ENCODE measurements at places on chromosomes 7 and 10. TPM values are rescaled to one million over a fixed set of nuclear protein-coding genes. Genes with fewer than 3 reads are reported as not detected.

The ADAP1 gene
- total RNA-seq, result 9.7 TPM

The SPDYE11 gene
- total RNA-seq, result not detected

The ASAH2 gene
- total RNA-seq, result 4.8 TPM

The GPR141 gene
- not detected for total RNA-seq

The CALCR gene
- not detected for total RNA-seq

The OR2A12 gene
- not detected for total RNA-seq

The ZP3 gene
- 6.1 TPM for total RNA-seq

The TRPV5 gene
- total RNA-seq, result not detected

The KCND2 gene
- total RNA-seq, result not detected

The CDHR3 gene
- 11.3 TPM for total RNA-seq

The MCM7 gene
- total RNA-seq, result 173 TPM

The GIMAP5 gene
- total RNA-seq, result 297 TPM

DNA sequence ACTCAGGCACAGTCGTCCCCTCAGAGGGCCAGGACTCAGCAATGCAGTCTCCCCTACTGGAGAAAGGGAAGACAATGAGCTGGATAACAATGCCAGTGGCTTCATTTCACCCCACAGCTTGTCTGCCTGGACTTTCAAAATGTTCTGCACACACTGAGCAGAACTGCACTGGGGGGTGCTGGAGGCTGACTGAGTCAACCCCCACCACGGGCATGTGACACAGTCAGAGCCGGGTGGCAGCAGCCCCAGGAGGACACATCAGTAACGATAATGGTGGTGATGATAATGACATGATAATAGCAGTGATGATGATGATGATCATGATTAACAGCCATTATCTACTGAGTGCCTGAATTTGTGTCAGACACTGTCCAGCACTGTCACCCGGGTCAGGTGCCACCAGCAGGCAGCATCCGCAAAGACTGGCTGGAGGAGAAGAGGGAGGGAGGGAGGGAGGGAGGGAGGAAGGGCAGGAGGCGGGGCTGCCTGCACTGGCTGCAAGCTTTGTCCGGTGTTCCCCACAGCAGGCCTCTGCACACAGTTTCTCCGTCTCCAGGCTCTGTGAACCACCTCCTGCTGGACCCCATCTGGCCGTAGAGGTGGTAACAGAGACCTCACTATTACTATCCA, 67.4 kb downstream of the PLXNA4 start:
- DNase-seq, result no peak

- peak; percentile 70 for DNase-seq
Observed at GRCh38 chr10:5291501-5292195, 73.1 kb upstream of the UCN3 start.

GRCh38 chr10:64201936-64202335, 680.7 kb downstream of the REEP3 start:
- no peak for DNase-seq

DNA sequence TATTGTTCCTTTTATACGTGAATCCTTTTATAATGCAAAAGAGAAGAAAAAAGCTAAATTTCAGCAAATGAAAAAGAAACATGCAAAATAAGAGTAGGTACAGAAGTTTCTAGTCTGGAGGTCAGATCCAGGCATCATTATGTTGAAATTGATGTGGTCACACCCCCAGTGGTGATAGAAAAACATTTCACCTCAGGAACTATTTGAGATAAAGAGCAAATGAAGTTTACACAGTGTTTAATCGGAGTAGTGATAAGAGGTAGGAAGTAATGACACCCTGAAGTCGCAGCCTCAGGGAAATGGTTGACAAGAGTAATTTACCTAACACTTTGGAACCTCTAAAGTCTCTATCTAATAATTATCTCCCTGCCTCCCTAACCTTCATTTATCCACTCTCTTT, 536.0 kb upstream of the STEAP1 start:
- no peak for DNase-seq

DNA sequence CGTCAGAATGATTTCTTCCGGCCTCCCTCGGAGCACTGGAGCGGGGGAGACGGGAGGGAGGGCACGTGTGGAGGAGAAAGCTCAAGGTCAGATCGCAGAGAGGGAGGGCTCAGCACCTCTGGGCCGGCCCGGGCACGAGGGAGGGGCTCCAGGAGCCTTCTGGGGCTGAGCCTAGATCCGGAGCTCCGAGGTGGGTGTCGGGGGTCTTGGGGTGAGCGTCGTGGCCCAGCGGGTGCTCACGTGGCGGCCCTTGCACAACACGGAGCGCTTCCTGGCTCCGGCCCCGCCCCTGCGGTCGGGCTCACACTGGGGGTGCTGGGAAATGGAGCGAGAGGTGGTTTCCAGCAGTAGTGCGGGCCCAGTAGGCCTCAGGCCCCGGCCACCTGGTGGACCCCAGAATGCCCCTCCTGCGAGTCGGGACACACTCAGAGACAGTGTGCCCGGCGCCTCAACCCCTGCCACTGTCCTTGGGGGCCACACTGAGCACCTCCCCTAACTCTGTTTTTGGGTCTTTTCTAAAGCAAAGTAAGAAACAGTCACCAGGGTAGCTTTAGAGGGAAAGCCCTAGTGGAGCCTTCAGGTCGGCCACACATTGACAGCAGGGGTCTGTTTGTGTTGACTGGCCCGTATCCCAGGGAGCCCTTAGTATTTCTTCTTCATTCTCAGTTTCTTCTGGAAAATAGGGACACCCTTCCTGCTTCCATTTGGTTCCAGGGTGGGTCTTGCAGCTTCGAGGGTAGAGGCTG, 798 bp downstream of the PPIF start:
- DNase-seq, result peak; percentile 75

GRCh38 chr10:19480353-19480752, 335.9 kb upstream of the PLXDC2 start:
- no peak for DNase-seq

- DNase-seq, result no peak
Observed at GRCh38 chr10:25738776-25739175, 195.3 kb upstream of the MYO3A start.

GRCh38 chr7:88147341-88147740, 72.5 kb downstream of the SRI start:
- DNase-seq, result no peak

GRCh38 chr7:41788556-41788955, 85.7 kb upstream of the INHBA start:
- no peak for DNase-seq

- no peak for DNase-seq
Observed at GRCh38 chr10:50219200-50219599, 32.1 kb downstream of the ASAH2 start.

- DNase-seq, result no peak
Observed at GRCh38 chr10:21100871-21101514, 203.9 kb upstream of the NEBL start.

- no peak for DNase-seq
Observed at GRCh38 chr10:33189808-33190207, 144.7 kb downstream of the NRP1 start.

- no peak for DNase-seq
Observed at GRCh38 chr7:19920166-19920565, 146.7 kb upstream of the TMEM196 start.

- no peak for DNase-seq
Observed at GRCh38 chr7:28005075-28005846, 175.3 kb downstream of the JAZF1 start.

- DNase-seq, result no peak
Observed at GRCh38 chr7:10634239-10634638, 339.4 kb upstream of the PHF14 start.

DNA sequence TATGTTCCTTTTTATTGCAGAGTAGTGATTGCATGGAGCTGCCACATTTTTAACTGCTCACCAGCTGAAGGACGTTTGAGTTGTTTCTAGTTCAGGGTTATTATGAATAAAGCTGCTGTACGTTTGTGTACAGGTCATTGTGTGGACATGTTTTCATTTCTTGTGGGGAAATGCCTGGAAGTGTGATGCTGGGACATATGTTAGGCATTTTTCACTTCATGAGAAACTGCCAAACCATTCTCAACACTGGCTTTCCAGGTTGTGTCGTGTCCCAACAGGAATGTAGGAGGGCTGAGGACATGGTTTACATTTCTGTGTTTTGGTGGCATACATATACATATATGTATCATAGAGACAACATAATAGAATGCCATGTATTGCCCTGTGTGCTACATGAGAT, 73.0 kb downstream of the NEURL1 start:
- no peak for DNase-seq

GRCh38 chr10:25758041-25758457, 176.0 kb upstream of the MYO3A start:
- no peak for DNase-seq

DNA sequence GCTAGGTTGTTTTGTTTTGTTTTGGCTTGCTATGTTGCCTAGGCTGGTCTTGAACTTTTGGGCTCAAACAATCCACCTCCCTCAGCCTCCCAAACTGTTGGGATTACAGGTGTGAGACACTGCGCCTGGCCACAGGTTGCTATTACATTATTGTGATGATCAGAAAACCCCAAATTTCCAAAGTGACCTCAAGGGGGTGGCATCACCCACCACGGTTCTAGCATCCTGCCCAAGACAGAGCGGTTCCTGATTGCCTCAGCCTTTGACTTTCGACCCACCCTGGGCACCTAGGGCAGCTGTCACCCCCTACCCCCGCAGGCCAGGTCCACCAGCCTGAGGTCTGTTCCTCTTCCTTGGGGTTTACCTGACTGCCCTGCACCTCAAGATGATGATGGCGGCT, 28.4 kb downstream of the SBDS start:
- no peak for DNase-seq

DNA sequence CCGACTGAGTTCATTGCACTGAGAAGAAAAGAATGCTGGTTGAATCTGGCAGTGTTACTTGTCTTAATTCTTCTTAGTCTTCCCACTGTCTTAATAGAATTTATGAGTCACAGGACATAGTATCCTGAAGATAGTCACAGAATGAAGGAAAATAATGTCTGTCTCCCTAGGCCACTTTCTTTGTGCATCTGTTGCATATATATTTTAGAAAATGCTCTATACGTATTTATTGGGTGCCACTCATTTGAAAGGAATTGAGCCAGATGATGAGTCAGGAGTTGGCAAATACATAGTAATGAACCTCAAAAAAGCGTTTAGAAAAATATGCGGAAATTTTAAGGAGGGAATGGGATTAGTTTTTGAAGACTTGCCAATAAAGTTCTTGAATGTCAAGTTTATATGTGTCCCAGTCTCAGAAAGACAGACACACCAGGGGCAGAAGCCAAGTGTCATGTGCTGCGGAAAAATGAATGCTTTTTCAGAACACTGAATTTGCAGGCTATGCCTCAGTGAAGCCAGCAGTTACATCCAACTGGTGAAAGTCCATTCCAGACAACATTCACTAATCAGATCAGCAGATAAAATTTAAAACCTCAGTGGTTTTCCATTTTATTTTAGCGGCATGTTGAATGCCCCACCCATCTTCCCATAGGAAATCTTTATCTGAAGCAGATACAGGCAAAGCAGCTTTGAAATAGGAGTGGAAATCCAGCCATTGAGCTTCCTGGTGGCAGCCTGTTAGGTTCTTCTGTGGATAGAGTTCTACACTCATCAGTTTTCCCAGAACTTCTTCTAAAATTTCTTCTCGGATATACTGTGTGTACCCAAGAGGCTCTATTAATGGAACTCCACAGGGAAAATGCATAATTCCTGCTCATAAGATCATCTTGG, 308.4 kb downstream of the BICC1 start:
- no peak for DNase-seq

Measured in CD4-positive, alpha-beta memory T cell (primary cell).